ENCODE measurements at places on chromosomes 6 and 20. TPM values are rescaled to one million over a fixed set of nuclear protein-coding genes. Genes with fewer than 3 reads are reported as not detected.
A peak's percentile ranks its signal among the peaks of the same experiment; 100 is the strongest.

PDE7B gene
- not detected for total RNA-seq

OR12D2 gene
- not detected for total RNA-seq

CGA gene
- not detected for total RNA-seq

SLC13A3 gene
- total RNA-seq: 3.1 TPM

DUSP15 gene
- total RNA-seq: not detected

ZC2HC1B gene
- not detected for total RNA-seq

DEF6 gene
- 28.7 TPM for total RNA-seq

LY6G6C gene
- total RNA-seq: not detected

HLA-DQB1 gene
- total RNA-seq: 1.7 TPM

DEFB116 gene
- not detected for total RNA-seq

MCHR2 gene
- total RNA-seq: not detected

BMP7 gene
- not detected for total RNA-seq

SF3B5 gene
- total RNA-seq: 165 TPM

- DNase-seq: no peak
Observed at GRCh38 chr6:111533087-111533784, 50.2 kb upstream of the REV3L start.

DNA sequence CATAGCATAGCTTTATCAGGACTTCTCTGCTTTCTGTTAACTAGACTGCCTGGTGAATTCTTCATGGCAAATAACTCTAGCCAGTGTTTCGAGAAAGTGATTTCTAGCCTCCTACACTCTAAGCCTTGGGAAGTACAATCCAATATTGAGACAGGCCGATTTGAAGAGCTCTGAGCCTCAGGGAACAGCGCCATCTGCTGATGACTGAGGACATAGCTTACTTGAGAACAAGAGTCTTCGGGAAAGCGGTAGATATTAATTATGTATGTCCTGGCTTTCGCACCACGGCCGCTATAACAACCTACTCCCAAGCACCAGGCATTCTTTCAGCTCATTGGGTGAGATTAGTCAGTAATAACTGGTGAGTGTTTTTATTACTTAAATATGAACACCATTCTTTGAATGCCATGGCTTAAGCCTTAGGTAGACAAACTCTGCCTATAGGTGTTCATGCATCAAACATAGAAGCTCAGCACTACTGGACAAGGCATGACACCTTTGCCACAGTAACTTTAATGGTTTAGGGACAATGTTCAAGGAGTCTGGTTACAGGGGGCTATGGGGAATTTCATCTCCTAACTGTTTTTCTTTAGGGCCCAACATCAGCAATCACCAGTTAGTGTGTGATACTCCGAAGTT lies 518.6 kb downstream of the BMP2 start:
- DNase-seq: peak; percentile 38

DNA sequence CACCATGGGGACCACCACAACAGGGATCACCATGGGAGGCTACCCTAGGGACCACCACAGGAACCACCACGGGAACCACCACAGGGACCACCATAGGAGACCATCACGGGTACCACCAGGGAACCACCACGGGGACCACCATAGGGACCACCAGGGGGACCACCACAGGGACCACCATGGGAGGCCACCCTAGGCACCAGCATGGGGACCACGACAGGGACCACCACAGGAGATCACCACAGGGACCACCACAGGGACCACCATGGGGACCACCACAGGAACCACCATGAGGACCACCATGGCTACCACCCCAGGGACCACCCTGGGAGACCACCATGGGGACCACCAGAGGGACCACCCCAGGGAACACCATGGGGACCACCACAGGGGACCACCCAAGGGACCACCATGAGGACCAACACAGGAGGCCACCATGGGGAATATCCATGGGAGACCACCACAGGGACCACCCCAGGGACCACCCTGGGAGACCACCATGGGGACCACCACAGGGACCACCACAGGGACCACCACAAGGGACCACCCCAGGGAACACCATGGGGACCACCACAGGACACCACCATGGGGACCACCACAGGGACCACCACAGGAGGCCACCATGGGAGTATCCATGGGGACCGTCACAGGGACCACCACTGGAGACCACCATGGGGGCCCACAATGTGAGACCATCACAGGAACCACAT lies 67.6 kb upstream of the MPC1 start:
- no peak for DNase-seq

GRCh38 chr6:163291622-163292021 lies 122.9 kb upstream of the QKI start:
- no peak for DNase-seq

- DNase-seq: no peak
Observed at GRCh38 chr6:105485456-105485855, 82.6 kb upstream of the PREP start.

DNA sequence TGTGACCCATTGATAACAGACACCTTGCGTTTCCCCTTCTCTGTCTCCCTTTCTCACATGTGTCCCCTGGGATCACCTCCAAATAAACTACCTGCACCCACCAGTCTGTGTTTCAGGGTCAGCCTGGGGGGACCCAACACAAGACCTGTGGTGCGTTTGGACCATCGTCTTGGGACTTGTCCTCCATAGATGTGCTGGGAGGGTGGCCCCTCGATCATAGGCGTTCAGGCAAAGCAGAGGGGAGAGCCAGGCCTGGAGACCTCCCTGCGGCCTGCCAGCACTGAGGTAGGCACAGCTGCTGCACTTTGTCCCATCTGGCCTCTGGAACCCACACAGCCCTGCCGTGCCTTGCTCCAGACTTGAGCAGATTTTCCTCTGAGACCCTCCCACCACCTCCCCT lies 18.1 kb downstream of the CST9 start:
- DNase-seq: no peak

- peak; percentile 29 for DNase-seq
Observed at GRCh38 chr6:144215402-144215931, 65.2 kb downstream of the STX11 start.

- no peak for DNase-seq
Observed at GRCh38 chr6:139588076-139588639, 213.7 kb upstream of the CITED2 start.

GRCh38 chr20:60054716-60055634 lies 96.8 kb downstream of the CDH26 start:
- DNase-seq: no peak

DNA sequence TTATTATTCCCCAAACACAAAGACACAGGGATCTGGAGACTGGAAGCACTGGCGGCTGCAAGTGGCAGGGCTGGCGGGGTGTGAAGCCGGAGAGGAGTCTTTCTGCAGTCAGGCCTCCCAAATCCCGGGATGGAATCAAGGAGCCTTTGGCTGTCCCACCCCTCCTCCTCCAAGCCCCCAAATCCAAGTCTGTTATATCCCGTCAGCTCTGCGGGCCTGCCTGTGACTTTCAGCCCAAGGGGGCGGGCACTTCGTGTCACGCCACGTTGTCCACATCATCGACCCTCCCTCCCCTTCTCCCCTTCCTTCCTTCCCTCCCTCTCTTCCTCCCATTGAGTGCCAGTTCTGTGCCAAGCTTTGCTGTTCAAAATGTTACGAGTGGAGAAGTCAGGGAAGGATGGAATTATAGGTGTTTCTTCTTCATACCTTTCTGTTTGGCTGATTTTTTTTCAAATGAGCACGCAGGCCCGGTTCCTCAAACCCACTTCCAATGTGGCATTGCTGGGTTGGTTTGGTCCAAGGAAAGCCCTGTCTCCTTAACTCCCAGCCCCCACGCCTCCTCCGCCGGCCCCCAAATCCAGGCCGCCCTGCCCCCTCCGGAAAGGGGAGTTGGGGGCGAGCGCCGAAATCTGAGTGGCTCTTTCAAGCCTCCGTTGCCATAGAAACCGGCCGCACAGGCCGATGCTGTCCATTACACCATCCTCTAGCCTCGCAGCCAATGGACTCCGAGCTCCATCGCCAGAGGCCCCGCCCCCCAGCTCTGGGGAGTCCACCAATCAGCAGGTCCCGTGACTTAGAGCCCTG lies 12.7 kb downstream of the ZCCHC3 start:
- peak; percentile 82 for DNase-seq

- no peak for DNase-seq
Observed at GRCh38 chr6:8860671-8861070, 425.3 kb upstream of the SLC35B3 start.

- DNase-seq: no peak
Observed at GRCh38 chr6:112249489-112249888, 4.9 kb downstream of the LAMA4 start.

- DNase-seq: no peak
Observed at GRCh38 chr6:6952484-6952883, 155.3 kb upstream of the RREB1 start.

GRCh38 chr6:99022039-99022609 lies 74.4 kb upstream of the FBXL4 start:
- DNase-seq: no peak

DNA sequence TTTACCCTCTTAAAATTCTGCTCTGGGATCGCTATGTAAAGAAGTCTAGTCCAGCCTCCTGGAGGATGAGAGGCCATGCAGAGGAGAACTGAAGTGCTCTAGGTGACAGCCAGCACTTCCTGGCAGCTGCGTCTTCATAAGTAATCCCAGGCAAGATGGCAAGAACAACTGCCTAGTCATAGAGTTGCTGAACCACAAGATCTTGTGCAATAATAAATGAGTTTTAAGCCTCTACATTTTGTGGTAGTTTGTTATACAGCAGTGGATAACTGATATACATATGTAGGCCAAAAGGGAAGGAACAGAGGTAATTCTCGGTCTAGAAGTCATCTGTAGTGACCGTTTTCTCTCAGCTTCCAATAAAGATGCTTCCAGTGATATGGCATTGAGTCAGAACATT lies 103.8 kb upstream of the FLRT3 start:
- peak; percentile 33 for DNase-seq

GRCh38 chr6:56643379-56644089 lies 845 bp upstream of the DST start:
- DNase-seq: no peak

GRCh38 chr6:98808541-98809210 lies 25.7 kb upstream of the POU3F2 start:
- DNase-seq: no peak

DNA sequence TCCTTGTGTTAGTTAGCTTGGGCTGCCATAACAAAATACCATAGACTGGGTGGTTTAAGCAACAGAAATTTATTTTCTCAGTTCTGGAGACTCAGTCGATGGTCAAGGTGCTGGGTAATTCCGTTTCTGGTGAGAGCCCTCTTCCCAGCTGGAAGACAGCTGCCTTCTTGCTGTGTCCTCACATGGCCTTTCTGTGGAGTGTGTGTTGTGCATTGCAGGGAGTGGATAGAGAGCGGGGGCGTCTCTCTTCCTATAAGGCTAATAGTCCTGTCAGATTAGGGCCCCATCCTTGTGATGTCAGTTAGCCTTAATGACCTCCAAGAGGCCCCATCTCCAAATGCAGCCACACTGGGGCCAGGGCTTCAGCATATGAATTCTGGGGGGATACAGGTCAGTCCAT lies 19.2 kb downstream of the CHMP4B start:
- DNase-seq: no peak

GRCh38 chr6:44771647-44772415 lies 384.3 kb downstream of the CDC5L start:
- no peak for DNase-seq

- DNase-seq: no peak
Observed at GRCh38 chr6:56280126-56280525, 32.7 kb upstream of the COL21A1 start.

- DNase-seq: no peak
Observed at GRCh38 chr20:9600562-9600961, 86.2 kb downstream of the LAMP5 start.

GRCh38 chr6:37517411-37517812 lies 17.7 kb upstream of the CCDC167 start:
- no peak for DNase-seq

- DNase-seq: peak; percentile 76
Observed at GRCh38 chr6:24313251-24314141, 44.4 kb downstream of the DCDC2 start.

DNA sequence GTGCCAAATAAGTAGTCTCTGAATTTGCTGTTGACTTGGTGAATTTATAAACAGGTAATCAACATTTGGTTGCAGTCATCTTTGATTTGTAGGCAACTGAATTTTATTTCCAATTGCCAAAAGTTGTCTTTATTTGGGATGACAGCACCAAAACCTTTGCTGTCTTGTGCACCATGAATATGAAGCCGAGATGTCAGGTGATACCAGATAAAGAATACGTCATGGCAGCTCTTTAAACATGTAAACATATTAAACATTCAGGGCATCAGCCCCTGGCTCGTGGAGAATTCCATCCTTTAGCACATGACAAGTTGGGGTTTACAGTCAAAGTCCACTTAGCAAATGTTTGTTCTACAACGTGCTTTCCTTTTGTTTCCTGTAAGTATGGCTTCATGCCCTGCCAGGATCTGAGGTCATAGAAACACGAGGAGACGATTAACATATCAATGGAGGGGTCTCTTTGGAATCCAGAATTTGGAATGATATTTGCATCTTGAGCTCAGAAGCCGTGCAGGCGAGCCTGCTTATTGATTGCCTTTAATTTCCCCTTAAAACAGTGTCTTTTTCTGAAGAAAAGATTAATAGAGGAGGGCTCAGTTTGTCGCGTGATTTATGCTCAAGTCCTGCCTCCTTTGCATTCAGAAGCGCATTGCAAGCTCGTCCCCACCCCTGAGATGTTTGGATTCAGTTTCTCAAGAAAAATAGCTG lies 170.2 kb upstream of the ZNF217 start:
- DNase-seq: no peak

DNA sequence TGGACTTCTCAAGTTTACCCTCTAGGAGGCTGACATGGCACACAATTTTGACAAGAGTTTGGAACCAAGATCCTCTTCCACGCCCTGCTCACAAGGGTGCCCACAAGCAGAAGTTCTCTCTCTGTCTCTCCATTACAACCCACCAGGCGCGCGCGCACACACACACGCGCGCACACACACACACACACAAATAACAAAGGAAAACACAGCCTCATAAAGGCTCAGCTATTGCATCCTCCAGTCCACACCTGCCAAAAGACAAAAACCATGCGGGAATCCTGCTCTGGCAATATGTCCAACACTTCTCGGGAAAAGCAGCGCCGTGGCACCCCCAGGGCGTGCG lies 870 bp downstream of the PAK5 start:
- DNase-seq: no peak

DNA sequence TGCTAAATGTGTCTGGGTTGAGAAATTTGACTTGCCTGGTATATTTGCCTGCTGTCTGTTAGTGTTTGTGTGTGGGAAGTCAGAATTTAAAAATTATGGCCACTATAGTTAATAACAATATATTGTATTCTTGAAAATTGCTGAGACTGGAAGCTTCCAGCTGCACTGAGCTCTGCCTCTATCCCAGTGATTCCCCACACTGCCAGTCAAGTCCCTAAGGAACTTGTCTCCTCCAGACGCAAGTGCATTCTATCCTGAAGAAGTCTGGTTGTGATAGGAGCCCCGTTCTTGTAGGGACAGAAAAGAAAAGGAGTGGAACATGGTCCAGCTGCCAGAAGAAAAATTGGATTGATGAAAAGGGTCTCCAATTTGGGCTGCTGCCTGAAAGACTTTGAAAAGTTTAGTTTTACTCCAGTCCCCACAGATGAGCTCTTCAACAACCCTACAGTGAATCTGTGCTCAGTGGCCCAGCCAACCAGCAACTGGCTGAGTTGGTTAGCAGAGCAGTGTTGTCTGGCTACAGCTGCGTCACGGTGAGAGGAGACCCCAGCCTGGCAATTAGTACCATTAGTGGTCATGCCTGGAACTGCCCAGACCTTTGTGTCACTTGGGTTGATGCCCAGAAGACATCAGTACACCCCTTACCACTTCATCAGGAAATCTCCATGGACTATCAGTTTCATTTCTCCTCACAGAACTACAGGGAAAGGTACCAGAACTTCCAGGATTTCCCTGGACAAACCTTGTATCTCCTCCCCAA lies 183.1 kb upstream of the MCHR2 start:
- no peak for DNase-seq

All from foreskin keratinocyte (primary cell).